Stimulated activated CD8-positive, alpha-beta memory T cell treated with anti-CD3 and anti-CD28 coated beads, Interleukin-4, amount 100 ng/mL, for 1 hour (primary cell): ENCODE measurements at places on chromosomes 11 and 22.

- no peak for DNase-seq
Measured at GRCh38 chr11:35006389-35007128, 90.1 kb downstream of the PDHX start.

DNA sequence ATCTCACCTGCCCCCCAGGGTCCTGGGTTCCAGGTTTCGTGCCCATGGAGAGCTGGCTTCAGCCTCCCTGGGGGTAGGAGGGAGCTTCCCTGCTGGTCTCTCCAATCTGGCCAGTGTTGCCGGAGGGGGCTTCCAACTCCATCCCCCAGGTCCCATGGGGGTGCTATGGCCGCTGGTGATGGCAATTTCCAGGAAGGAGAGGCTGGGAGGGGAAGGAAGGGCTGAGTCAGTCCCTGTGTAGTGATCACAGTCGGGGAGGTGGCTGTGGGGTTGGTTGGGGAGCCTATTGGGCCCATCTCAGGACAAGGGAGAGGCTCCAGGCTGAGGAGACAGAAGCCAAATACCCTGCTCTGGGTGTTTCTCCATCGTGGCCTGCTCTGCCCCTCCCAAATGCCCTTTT lies 5.7 kb upstream of the CDC42EP2 start:
- no peak for DNase-seq

DNA sequence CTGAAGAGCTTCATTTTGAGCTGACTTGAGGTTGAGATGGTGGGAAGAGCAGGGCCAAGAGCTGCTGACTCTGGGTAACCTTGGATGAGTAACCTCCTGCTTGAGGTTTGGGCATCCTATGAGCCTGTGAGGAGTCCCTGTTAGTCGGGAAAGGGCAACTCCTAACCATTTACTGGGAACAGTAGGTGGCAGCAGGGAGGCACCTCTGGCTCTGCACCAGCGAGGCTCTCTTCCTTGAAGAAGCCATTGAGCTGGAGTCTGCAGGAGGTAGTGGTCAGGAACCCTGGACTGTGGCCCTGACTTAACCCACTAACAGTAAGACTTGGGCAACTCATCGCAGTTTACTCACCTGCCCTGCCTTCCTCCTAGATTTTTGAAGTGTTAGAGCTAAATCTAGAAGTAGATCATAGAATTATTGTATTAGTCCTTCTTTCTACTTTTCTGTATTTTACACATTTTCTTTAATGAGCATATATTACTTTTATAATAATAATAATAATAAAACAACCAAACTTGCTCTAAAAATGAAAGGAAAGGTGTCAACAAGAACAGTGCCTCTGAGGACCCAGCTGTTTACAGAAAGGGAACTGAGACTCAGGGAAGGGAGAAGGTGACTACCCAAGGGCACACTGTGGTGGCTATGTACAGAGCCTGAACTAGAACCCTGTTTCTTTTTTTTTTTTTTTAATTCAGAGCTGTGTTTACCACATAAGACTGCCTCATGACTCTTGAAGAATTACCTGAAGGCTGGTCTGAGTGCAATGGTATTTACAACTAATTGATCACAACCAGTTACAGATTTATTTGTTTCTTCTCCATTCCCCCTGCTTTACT lies 47.5 kb downstream of the MEI1 start:
- DNase-seq: peak; percentile 26

DNA sequence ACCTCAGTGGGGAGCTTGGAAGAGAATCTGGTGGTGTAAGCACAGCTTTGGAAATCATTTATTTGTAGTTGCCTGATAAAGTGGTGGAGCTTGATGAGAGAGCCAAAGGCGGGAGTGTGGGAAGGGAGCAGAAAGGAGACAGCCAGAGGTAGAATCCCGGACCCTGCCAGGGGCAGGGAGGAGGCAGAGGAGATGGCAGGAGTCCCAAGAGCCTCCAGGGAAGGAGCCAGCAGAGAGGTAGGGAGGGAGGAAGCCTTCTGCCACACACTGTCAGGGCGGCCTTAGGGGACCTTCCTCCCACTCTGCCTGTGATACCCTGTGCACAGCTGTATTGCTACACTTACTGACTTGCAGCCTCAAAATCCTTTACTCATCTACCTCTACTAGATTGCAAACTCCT lies 15.4 kb downstream of the SCUBE2 start:
- DNase-seq: no peak

- no peak for DNase-seq
Measured at GRCh38 chr11:30908857-30909256, 322.7 kb upstream of the MPPED2 start.

DNA sequence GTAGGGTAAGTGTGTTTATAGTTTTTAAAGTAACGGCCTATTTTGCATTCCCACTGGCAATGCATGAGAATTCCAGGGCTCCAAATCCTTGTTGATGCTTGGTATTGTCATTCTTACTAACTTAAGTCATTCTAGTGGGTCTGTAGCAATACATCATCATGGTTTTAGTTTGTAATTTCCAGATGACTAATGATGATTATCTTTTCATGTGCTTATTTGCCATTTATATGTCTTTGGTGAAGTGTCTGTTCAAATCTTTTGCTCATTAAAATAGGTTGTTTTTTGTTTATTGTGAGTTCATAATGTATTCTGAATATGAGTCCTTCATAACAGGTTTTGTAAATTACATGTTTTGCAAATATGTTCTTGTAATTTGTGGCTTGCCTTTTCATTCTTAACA lies 31.2 kb downstream of the MTMR3 start:
- no peak for DNase-seq

GRCh38 chr11:45091563-45092403 lies 54.7 kb upstream of the PRDM11 start:
- DNase-seq: no peak

- DNase-seq: no peak
Measured at GRCh38 chr11:47264119-47264518, 5.8 kb upstream of the MADD start.

- no peak for DNase-seq
Measured at GRCh38 chr22:30486661-30487115, 14.9 kb upstream of the SEC14L3 start.

DNA sequence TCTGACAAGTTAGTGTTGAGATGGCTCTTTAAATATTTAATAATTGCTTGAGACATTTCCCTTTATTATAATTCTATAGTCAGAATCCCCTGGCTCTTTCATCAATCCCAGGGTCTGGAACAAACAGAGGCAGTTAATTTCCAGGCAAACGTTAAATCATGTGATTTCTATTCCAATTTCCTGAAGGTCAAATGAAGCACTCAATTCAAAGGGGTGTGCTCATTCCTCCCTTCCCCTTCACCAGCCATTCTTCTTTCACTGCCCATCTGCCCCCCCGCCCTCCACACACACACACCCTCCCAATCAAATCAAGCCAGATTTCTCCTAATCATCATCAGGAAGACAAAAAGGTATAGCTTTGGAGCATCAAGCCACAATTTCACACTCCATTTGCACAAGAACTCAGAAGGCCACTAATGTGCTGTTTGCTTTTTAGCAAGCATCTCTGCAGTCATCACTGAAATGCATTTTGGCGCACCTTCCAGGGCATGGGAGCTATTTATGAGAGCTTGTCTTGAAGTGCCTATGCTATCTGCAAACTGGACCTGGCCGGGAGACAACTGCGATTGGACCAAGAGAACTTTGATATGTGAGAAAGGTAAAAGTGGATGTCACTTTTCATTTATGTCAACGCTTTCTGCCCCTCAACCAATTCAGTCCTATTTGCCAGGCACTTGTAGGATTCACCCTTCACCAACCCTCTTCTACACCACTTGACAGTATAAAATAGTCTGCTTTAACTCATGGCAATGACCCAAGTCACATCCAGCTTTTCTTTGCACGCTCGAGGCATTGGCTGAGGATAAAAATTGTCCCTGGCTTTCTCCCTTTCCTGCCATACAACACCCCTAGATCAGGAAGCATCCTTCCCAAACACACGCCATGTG lies 315.1 kb upstream of the API5 start:
- DNase-seq: no peak

DNA sequence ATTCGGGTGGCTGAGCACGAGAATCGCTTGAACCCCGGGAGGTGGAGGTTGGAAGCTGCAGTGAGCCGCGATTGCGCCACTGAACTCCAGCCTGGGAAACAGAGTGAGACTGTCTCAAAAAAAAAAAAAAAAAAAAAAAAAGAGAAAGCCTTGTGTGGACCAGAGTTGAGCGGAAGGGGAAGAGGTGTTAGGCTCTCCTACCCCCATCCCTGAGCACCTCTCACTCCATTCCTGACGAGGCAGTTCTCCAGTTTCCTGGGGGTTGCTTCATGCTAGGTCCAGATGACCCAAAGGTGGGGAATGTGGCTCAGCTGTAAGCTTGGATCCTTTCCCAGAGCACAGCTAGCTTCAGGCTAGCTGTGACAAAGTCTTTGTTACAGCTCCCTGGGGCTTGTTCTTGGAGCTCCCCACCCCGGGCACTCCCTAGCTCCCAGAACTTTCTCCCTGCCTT lies 8.8 kb upstream of the DNAL4 start:
- DNase-seq: no peak

GRCh38 chr11:2091786-2092463 lies 47.3 kb downstream of the IGF2 start:
- DNase-seq: no peak

DNA sequence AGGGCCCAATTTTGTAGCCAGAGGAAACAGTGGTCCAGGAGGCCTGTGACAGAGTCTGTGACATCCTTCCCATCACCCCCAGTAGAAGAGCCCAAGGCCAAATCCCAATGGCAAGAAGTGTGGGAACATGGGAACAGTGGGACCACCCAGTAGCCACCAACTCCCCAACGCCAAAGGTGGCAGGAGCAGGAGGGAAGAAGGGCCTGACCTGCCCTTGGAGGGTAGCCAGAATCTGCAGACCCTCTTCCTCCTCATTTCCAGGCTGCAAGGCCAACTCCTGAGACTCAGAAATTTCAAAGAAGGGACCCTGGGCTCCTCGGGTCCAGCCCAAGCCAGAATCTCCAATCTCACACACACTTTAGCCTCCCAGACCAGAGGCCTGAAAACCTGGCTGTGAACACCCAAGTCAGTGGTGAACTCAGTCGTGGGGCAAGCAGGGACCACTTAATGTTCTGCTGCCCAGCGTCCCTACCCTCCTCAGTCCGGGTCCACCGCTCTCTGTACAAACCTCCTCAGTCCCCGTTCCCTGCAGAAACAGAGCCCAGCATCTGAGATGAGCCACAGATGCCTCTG lies 6.2 kb downstream of the RAB3IL1 start:
- DNase-seq: no peak

GRCh38 chr11:38867338-38867737 lies 2269.3 kb upstream of the RAG2 start:
- DNase-seq: no peak

- no peak for DNase-seq
Measured at GRCh38 chr11:111230122-111230465, 15.4 kb upstream of the POU2AF2 start.

DNA sequence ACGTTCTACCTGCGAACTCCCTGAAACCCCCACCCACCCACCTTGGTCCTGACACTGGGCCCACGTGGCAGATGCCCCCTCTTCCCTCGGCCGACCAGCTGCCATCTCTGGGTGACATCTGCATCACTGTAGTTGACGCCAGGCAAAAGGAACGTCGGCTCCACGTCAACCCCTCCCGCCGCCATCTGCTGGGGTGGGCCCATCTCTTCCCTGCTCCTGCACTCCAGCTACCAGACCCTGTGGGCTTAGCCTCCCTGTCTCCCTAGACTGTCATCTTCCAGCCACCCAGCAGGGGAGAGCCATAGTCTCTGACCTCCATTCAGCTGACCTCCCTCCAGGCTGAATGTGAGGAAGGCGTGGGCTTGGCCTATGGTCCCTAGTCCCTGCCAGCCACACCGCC lies 21.4 kb downstream of the CHID1 start:
- no peak for DNase-seq

DNA sequence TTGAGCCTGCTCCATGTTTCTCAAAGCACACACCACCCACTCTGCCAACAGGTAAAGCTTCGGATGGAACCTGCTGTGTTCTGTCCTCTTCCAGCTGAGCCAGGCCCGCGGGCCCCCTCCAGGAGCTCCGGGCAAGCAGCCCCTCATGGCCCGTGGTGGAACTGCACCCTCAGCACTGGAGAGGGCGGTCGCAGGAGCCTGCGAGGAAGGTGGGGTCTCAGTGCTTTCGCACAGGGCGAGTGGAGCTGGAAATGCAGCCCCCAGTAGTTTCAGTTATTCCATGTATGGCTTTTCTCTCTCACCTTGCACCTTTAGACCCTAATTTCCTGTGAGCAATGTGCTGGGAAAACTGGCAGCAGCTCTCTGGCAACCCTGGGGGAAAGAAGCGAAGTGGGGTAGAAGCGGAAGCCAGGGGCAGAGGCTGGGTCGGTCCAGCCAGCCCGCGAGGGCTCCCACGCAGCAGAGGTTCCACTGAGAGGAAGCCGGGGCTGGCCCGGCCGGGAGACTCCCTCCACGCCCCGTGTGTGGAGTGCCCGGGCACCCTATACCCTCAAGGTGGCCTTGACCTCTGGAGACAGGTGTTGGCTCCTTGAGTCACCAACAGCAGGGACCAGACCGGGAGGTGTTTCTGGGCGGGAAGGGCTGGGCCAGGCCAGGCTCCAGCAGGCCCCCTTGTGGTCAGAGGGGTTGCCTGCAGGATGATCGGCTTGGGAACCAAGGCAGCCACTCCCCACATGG lies 119.9 kb upstream of the TMEM45B start:
- DNase-seq: peak; percentile 46

DNA sequence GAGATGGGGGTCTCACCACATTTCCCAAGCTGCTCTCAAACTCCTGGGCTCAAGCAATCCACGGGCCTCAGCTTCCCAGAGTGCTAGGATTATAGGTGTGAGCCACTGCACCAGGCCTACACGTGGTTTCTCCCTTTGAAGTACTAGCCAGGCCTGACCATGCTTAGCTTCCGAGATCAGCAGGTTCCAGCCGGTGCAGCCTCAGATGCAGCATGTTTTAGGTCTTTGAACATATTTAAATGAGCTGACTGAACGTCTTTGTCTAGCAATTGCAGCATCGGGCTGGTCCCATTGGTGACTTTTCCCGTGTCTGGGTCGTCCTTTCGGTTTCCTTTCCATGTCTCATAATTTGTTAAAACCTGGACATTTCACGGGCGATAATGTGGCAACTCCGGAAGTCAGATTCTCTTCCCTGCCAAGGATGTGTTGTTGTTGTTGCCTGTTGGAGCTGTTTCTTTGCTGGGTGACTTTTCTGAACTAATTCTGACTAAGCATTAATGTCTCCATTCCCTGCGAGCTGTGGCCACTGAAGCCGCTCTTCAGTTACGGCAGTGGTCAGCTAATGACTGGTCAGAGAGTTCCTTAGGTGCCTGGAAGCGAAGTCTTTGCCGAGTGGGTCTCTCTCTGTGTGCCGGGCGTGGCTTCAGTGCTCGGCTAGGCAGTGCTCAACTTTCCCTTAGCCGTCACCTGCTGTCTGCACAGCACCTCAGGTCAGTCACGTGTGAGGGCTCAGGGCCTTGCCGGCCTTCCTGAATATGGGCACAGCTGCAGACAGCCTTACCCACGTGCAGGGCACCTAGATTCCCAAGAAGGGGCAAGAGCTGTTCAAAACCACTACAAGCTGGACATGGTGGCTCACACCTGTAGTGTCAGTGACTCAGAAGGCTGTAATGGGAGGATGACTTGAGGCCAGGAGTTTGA lies 3.8 kb upstream of the CYP2D6 start:
- no peak for DNase-seq
